ENCODE measurements at places on chromosomes 12 and 14.

GRCh38 chr12:109958374-109958773 is 37.8 kb downstream of the GIT2 start:
- DNase-seq = no peak

DNA sequence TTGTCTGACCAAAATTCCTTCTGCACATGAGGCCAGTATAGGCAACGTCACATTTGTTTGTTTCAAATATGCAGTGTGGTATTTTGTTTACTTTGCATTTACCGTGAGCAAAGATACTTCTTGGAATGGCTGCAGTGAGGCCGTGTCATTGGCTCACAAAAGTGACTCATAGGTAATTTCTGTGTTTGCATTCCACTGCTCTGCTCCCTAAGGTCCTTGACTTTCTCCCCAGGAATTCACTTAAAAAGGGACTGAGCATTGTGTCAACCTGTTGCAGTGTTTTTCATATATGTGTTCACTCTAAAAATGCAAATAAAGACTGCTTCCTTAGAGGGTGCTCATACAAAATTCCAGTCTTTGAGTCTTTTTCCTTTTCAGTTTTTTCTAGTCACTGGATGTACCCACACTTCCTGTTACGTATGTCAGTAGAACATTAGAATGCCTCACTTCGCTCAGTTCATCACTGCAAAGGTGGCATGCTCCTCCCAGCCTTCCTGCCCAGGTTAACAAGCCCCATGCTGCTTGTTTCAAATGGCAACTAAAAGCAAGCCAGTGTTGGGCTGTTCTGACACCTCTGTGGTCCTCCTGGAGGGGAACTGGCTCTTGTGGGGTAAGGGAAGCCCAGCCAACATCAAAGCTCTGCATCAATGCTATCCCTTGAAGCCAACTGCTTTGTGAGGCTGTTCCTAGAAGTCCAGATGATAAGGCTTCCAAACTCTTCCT is 9.1 kb downstream of the C12orf76 start:
- DNase-seq = peak; percentile 59

- DNase-seq = peak; percentile 82
Observed at GRCh38 chr14:104393898-104394381, 185.6 kb upstream of the C14orf180 start.

- no peak for DNase-seq
Observed at GRCh38 chr12:132502149-132502881, 12.4 kb downstream of the FBRSL1 start.
